Left ventricle myocardium superior (tissue), 1 donor: ENCODE measurements at places on chromosomes 2 and 18.

DNA sequence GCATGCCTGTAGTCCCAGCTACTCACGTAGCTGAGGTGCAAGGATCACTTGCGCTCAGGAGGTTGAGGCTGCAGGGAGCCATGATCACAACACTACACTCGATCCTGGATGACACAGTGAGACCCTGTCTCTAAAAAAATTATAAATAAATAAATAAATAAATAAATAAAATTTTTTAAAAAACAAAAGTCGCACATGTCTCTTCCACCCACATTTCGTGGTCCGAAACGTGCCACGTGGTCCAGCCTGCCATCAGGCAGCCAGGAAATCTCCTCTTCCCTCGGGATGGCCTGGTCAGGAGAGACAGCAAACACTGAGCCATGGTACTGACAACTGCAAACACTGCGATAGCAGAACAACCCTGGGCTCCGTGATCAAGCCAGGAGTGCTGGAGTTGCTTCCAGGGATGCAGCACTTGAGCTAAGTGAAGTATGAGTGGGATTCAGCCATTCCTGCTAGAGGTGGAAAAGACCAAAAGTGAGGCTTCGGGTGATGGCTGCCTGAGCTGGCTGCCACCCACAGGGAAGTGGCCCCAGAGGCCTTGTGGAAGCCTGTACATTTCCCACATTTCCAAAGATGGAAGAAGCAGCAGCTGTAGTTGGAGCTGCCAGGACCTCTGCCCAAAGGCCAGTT, 193.1 kb downstream of the SMAD2 start:
- DNase-seq = no peak

DNA sequence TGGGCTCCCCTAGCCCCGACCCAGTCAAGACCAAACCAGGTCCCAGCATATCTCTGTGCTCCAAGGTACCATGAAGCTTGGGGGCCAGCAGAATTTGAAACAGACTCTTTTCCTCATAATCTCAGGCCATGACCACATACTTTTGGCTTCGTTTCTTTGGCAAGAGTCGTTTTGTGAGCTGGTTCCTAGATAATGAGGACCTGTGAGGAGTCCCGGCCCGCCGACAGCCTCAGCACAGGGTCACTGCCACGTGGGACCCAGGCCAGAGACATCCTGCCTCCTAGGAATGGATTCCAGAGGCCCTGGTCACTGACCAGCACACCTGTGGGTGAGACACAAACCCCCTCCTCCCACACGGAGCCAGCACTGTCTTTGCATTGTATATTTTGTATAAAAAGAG, 73.5 kb downstream of the VAPA start:
- peak; percentile 78 for DNase-seq

- DNase-seq = no peak
Observed at GRCh38 chr2:9199716-9200632, 6.6 kb upstream of the ASAP2 start.

GRCh38 chr18:10235661-10235952, 218.8 kb upstream of the APCDD1 start:
- DNase-seq = no peak

DNA sequence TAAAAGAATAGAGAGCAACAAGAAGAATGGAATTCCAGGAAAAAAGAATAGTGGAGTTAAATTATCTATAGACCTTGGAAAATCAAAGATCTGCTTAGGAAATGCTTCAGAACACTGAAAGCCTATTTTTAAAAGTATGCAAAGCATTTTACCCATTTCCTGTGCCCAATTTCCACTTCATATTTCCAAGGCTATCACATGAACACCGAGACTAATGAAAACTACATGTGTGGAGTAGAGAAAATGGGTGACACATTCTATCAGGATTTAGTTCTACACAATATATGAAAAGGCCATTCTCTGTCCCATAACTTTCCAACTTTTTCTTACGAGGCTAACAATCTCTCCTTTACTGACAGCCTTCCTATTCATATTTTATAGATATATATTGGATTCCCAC, 279.4 kb downstream of the CCDC178 start:
- no peak for DNase-seq

- DNase-seq = no peak
Observed at GRCh38 chr2:26847307-26847654, 651 bp upstream of the DPYSL5 start.

- DNase-seq = no peak
Observed at GRCh38 chr2:100592226-100592625, 29.4 kb downstream of the PDCL3 start.

GRCh38 chr18:58049000-58049688, 5.1 kb downstream of the NEDD4L start:
- DNase-seq = no peak

- no peak for DNase-seq
Observed at GRCh38 chr2:161425728-161426454, 9.8 kb downstream of the TBR1 start.

DNA sequence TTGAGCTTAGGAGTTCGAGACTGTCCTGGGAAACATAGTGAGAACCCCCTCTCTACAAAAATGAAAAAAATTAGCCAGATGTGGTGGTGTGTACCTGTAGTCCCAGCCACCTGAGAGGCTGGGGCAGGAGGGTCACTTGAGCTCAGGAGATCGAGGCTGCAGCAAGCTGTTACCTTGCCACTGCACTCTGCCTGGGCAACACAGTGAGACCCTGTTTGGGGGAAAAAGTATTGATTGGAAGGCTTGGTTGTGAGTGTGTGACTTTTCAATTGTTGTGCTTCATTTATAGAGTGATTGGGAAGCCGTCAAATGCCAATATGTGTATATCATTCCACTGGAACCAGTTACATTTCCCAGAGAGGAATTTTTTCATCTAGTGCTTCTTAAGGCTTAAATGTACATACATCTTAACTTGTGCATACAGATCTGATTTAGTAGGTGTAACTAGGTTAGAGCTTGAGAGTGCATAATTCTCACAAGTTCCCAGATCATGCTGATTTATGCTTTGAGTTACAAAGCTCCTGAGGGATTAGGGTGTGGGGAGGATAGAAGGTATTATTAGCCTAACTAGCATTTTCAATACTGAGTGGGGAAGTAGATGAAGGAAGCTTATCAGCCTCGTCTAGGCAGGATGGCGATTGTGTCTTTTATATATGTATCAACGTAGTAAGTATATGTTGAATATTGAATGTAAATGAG, 15.3 kb downstream of the WDR43 start:
- no peak for DNase-seq

DNA sequence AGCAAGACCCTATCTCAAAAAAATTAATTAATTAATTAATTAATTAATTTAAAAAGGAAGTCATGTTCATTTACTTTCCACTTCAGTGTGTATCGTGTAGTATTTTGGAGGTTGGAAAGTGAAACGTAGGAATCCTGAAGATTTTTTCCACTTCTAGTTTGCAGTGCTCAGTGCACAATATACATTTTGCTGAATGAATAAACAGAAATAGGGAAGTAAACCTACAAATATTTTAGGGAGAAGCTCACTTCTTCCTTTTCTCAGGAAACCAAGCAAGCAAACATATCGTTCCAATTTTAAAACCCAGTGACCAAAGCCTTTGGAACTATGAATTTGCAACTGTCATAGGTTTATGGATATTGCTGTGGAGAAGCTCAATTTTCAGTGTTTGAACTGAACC, 27.8 kb downstream of the SLC14A1 start:
- DNase-seq = no peak

GRCh38 chr18:46276748-46277147, 172.6 kb downstream of the HAUS1 start:
- no peak for DNase-seq

GRCh38 chr2:33104726-33105125, 158.0 kb downstream of the LTBP1 start:
- no peak for DNase-seq

DNA sequence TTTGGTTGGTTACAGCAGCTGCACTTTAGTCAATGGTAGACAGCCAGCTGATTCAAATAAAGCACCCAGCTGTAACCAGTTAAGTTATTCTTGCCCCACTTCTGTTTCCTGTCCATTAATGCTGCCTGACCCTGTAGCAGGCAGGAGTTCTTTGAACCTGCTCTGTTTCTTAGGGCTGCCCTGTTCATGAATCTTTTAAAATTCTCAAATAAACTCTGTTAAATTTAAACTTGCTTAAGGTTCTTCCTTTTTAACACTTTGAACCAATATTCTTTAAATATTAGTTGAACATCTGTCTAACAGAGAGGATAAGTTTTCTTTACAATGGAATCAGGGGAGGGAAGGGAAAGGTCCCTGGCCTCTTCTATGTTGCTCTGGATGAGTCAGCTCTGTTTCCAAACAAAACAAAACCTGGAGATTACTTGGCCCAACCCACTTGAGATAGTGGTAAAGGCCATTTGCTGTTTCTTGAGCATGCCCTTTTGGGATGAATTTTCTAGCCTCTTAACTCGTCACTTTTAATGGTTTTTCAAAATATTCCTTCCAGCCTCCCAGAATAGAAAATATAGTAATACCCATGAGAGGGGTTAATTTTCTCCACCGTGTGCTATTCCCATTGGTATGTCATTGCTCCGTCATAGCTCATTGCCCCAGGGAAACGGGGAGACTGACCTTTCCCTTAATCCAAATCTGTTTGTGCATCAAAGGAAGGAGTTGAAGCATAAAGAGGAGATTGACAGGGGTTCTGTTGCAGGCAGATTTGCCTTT, 112.1 kb upstream of the FHL2 start:
- DNase-seq = no peak
